B cell (primary cell): ENCODE measurements at places on chromosomes 7 and 10. TPM values are rescaled to one million over a fixed set of nuclear protein-coding genes. Genes with fewer than 3 reads are reported as not detected.

DNA sequence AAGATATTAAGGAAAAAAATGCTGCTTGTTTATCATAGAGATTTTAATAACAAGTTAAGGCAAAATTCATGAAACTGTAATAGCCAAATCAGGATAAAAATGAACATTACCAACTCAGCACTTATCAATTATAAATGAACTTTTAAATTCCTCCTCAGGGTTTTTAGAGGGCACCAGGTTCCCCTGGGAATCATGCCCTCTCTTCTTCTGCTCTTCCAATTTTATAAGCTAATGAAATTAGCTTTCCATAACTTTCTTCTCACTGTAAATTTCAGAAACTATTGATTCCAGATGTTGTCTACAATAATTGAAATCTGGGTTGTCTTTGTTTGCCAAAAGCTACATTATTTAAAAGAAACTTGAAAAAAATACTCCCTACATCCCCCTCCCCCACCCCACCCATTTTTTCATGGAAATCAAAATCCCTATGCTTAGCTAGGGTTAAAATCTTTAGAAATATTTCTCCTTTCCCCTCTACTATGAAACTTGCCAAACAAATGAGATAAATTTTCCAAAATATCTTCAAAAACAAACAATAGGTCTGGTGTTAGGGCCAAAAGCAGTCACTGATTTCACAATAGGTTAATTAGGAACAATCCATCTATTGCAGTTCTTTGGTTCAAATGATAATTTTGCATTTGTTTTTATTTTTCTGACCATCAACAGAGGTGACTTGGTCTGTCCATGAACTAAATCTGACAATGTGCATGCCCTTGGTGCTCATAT lies 187.7 kb downstream of the DOCK4 start:
- DNase-seq = no peak

DNA sequence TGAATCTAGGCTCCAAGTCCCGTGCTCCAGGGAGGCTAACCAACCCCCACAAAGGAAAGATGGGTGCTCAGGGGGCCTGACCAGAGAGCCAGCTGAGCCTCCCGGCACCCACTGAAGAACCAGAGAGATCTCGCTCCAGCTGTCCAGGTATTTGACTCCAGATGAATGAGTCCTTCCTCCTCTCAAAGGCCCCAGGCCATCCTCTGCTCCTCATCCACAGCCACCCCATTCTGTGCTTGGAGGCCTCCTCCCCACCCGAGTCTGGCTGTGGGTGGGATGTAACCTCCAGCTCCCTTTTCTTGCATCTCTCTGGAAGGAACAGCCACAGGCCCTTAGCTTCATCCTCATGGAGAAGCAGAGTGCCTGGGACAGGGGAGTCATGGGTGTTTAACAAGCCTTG lies 44.6 kb downstream of the VSTM4 start:
- no peak for DNase-seq

GRCh38 chr10:75773231-75773780 lies 341.9 kb downstream of the LRMDA start:
- DNase-seq = no peak

GRCh38 chr7:77419102-77419501 lies 3.0 kb upstream of the GSAP start:
- DNase-seq = no peak

- DNase-seq = no peak
Observed at GRCh38 chr10:125479059-125479458, 203.9 kb downstream of the TEX36 start.

DNA sequence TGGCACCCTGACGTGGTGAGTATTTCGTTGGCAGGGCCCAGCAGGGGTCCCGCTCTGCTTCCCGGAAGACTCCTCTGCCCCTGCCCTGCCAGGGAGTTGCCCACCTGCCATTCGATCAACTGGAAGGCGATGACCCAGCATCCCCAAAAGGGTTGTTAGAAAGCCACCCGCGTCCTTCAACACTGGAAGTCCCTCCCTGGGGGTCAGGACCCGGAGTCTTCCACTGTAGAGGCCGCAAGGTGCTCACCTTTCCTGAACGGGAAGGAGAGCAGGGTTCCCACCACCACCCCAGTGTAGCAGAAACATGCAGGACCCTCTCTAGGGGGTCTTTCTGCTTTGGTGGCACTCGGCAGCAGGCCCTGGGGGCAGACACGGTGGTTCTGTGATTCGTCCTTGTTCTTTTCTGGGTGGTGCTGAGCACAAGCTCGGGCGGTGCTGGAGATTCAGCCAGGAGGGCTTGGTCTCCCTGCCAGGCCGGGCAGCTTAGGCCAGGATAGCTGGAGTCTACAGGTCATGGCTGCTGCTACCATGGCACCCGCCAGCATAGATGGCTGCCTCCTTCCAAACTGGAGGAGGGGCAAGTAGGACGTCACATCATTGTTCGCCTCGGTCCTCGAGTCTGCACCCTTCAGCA lies 19.6 kb upstream of the DPYSL4 start:
- no peak for DNase-seq

DNA sequence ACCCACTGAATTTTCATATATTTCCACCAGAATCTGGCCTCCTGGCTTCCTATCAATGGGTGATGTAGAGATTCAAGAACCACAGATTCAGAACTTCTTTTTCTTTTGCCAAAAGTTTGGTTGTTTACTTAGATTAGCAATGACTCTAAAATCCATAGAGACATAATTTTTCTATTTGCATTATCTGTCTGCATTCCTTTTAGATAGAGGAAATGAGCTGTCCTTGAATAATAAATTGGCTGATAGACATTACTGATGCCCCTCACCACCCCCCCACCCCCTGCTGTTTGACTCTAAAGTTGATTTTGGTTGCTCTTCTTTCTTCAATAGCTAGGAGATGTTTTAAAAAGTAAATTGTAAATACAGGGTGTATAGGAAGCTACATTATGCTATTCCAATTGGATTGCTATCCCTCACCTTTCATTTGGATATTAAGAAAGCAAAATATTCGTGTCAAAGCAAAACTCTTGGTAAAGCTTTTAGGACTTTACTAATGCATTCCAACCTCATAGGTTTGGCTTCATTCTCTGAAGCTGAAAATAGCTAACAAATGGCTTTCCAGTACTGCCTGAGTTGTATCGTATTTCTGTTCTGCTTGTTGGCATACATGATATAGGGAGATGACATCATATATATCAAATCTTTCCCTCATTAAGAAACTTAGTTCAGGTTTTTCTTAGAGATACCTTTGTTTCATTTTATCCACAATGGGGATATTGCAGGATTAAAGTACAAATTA lies 606.0 kb downstream of the ARL4A start:
- DNase-seq = no peak

The NKX6-2 gene
- not detected in 2 replicates for total RNA-seq

GRCh38 chr10:3616880-3617279 lies 168.1 kb downstream of the KLF6 start:
- DNase-seq = no peak

DNA sequence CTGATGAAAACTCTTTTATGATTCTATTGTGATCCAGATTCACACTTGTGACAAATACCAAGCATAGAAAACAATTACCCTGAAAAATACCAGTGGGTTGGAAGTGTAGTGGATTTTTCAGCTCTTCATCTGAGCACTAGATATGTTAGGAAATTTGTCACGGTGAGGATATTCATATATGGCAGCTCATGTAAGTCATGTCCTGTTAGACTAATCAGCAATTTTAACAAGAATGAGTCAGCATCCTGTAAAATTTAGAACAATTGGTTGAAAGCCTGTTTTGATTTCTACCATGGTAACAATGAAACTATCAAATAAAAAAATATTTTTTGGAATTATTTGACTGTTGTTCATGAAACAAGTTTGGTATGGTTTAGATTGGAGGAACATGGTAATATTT lies 334.3 kb downstream of the CACNA2D1 start:
- no peak for DNase-seq

The MUC12 gene
- total RNA-seq = not detected in 2 replicates

The SPDYE2B gene
- total RNA-seq = not detected in 2 replicates

GRCh38 chr7:114819616-114820362 lies 102.1 kb upstream of the MDFIC start:
- no peak for DNase-seq

The GPR158 gene
- not detected in 2 replicates for total RNA-seq

The LRRD1 gene
- total RNA-seq = 0.15 and 0.17 TPM in 2 replicates

GRCh38 chr7:102387064-102387463 lies 9.1 kb upstream of the PRKRIP1 start:
- DNase-seq = no peak

DNA sequence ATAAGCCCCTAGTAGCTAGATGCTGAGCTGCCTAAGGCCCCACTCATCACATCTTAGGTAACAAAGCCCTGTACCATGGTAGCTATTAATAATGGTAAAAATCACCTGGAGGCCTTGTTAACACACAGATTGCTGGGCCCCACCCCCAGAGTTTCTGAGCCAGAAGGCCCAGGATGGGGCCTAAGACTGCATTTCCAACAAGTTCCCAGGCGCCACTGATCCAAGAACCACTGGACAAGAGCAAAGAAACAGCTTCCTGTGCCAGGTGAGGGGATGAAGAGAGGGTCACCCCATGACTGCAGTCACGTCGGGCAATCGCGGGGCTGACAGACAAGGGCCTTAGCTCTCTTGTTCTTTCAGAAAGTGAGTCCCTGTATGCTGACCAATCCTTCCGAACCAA lies 46.8 kb downstream of the ACSM6 start:
- no peak for DNase-seq

The GOLGA7B gene
- total RNA-seq = not detected in 2 replicates

DNA sequence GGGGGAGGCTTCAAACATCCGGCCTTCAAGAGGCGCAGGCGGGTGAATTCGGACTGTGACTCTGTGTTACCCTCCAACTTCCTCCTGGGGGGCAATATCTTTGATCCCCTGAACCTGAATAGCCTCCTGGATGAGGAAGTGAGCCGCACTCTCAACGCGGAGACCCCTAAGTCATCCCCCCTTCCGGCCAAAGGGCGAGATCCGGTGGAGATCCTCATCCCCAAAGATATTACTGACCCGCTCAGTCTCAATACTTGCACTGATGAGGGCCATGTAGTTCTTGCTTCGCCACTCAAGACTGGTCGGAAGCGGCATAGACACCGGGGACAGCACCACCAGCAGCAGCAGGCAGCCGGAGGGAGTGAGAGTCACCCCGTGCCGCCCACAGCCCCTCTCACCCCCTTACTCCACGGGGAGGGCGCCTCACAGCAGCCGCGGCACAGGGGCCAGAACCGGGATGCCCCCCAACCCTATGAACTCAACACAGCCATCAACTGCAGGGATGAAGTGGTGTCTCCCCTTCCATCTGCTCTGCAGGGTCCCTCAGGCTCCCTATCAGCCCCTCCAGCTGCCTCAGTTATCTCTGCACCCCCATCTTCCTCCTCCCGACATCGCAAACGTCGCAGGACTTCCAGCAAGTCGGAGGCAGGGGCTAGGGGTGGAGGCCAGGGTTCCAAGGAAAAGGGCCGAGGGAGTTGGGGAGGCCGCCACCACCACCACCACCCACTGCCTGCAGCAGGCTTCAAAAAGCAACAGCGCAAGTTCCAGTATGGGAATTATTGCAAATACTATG lies 1.1 kb downstream of the MEPCE start:
- DNase-seq = no peak

DNA sequence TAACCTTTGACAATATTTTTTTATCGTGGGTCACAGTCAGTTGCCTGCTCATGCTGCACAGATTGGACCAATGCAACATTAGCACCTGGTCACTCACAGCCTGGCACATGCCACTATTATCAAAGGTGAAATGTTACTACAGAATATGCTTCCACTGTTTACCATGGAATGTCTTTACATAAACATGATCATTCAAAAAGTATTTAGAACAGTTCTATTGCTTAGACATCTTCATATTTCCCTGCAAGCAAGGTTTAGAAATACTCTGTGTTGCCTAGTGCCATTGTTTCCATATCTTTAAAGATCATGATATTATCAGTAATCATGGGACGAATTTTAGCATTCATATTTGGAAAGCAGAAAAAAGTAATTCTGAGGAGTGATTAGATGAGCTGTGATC lies 179.9 kb upstream of the CHRM2 start:
- no peak for DNase-seq

The DMBT1 gene
- total RNA-seq = not detected in 2 replicates

The IL2RA gene
- total RNA-seq = 52.7 and 56.7 TPM in 2 replicates

The PHYHIPL gene
- total RNA-seq = not detected in 2 replicates

- no peak for DNase-seq
Observed at GRCh38 chr7:155161690-155162089, 91.6 kb downstream of the HTR5A start.

The GNGT1 gene
- not detected in 2 replicates for total RNA-seq

DNA sequence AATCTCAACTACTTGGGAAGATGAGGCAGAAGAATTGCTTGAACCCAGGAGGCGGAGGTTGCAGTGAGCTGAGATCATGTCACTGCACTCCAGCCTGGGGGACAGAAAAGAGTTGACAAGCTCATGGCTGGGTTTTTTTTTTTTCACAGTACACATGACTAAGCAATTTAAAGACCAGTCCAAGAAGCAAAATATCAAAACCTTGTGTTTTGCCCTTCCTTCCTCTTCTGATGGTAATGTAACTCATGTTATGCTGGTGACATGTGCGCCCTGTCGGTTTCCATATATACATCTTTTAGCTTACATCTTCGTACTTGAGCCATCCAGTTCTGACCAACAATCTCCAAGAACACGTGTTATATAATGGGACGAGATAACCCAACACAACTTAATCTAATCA lies 237.7 kb upstream of the PLXDC2 start:
- DNase-seq = no peak

GRCh38 chr7:140317597-140317996 lies 80.7 kb downstream of the SLC37A3 start:
- DNase-seq = no peak

The ARMC10 gene
- total RNA-seq = 24.2 and 28.0 TPM in 2 replicates

The GARIN1A gene
- 2.2 and 2.4 TPM in 2 replicates for total RNA-seq

GRCh38 chr7:115516341-115516740 lies 514.2 kb downstream of the TFEC start:
- DNase-seq = no peak

The SH2D4B gene
- total RNA-seq = 0.12 and 0.22 TPM in 2 replicates

GRCh38 chr7:152588350-152588749 lies 87.6 kb downstream of the XRCC2 start:
- no peak for DNase-seq

The MNX1 gene
- total RNA-seq = not detected in 2 replicates

- DNase-seq = no peak
Observed at GRCh38 chr7:47690902-47691558, 109.1 kb upstream of the TNS3 start.

DNA sequence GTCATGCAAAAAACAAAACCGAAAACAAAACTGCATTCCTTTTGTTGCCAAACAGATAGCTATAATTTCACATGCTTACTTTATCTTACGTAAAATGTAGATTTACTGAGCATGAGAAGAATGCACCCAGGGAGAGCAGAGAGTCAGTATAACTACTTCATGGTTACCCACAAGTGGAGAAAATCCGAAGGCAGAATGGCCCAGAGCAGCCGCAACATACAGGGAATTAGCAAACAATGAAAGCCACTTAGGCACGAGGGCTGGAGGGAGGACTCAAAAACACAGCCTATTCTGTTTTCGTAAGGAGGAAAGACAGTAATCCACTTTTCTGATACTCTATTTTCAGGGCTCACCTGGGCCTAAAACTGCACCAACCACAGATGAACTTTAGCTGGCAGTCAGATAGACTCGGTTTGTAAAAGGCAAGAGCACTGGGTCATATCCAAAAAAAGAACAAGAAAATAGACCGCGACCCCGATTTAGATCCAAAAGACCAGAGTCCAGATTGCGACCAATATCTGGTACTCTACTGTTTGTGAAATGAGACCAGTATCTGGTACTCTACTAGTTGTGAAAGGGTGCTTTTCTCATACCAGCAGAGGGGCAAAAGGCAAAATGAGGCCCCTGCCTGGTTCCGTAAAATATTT lies 1.3 kb downstream of the ITPRIP start:
- no peak for DNase-seq

GRCh38 chr10:52578871-52579405 lies 193.6 kb downstream of the MBL2 start:
- no peak for DNase-seq
